NCI-H2029 treated with DMSO at 0.1 percent for 48 hours (cell line): ENCODE measurements at places on chromosomes 5 and 9.

DNA sequence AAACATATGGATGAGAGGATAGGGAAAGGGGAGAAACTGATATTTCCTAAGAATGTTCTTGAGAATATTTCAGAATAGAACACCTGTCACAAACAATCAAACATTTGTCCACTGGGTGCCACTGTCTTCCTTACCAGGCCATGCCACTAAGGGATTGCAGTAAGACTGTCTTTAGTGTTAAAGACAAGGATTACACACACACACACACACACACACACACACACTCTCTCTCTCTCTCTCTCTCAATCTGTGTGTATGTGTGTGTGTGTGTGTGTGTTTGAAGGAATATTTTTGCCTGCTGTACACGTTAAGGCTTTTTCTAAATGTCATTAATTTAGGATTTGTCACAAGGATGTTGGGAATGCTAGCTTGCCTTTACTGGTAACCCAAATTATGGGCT is 54.4 kb downstream of the CCDC192 start:
- no peak for DNase-seq

- DNase-seq: no peak
Observed at GRCh38 chr9:128706671-128707381, 4.5 kb downstream of the PKN3 start.

DNA sequence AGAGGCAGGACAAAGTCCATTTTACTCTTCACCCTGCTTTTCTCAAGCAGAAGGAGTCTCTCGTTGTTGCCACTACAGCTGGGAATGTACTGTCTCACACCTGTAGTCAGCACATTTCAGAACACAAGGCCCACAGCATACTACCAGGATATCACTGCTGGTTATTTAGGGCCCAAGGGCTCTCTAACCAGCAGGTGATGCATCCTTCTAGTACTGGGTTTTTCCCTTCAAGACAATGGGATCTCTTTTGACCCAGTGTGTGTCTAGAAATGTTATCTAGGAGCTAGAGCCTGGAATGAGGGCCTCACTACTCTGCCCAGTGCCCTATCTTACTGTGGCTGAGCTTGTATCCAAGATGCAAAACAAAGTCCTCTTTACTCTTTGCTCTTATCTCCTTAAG is 235.1 kb upstream of the PRR16 start:
- no peak for DNase-seq

- DNase-seq: no peak
Observed at GRCh38 chr5:73189871-73190376, 16.9 kb downstream of the TMEM174 start.

DNA sequence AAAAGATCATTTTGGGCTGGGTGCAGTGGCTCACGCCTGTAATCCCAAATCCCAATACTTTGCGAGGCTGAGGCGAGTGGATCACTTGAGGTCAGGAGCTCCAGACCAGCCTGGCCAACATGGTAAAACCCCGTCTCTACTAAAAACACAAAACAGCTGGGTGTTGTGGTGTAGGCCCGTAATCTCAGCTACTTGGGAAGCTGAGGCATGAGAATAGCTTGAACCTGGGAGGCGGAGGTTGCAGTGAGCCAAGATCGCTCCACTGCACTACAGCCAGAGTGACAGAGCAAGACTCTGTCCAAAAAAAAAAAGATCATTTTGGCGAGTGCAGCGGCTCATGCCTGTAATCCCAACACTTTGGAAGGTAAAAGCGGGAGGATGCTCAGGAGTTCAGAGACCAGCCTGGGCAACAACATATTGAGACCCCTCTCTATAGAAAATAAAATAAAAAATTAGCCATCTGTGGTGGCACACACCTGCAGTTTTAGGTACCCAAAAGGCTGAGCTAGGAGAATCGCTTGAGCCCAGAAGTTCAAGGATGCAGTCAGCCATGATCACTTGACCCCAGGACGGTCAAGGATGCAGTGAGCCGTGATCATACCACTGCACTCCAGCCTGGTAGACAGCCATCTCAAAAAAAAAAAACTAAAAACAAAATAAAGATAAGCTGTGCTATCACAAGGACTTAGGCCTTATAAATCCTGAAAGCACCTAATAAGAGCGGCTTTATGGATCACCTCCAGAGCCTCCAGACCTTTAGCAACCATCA is 16.2 kb downstream of the PPP2CA start:
- no peak for DNase-seq

DNA sequence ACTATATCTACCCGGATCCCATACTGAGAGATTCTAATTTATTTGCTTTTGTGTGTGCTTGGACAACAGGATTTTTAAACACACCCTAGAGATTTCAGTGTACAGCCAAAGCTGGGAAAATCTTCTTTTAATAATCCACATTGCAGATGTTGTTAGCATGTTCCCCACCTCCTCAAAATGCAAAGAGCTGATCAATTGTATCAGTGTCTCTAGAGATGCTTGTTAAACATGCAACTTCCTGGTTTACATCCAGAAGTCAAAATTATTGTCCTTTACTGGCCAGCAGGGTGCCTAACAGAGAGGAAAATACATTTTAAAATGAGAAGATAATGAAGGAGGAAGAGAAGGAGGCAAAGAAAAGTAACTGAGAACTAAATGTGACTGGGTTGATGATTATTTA is 793.3 kb downstream of the SEMA5A start:
- DNase-seq: no peak

GRCh38 chr5:3022665-3023064 is 271.2 kb upstream of the IRX2 start:
- DNase-seq: no peak
